ENCODE measurements at places on chromosomes 7 and 10.

GRCh38 chr7:111710839-111711380 is 148.6 kb upstream of the IMMP2L start:
- DNase-seq: no peak

DNA sequence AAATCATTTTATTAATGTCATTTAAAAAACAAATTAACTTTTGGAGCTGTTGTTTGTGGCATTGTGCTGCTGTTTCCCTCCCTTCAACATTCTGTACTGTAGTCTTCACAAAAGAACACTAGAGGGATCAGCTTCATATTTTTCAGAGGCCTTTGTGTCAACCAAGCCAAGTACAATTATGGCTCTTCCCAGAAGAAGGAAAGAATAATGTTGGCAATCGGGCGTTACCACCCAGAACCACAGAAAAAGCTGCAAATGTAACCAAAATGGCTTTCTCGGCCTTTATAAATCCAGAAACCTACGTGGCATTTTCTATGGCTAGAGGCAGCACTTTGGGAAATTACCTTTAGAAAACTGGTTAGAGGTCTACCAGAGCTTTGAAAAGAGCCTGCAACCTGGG is 98.8 kb upstream of the COL1A2 start:
- no peak for DNase-seq

DNA sequence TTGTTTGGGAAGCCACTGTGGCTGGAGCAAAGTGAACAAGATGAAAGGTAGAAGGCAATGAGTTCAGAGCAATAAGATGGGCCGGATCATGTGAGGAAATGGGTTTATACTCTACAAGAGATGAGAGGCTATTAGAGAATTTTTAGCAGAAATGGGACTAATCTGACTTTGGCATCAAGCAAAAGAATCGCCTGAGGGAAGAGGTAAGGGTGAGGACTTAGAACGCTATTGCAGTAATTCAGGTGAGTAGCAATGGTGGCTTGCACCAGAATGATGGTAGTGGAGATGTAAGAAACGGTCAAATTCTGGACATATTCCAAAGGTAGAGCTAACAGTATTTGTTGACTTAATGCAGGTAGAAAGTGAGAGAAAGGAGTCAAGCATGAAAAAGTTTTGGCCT is 29.5 kb upstream of the AKAP9 start:
- no peak for DNase-seq

GRCh38 chr10:98041352-98042043 is 11.1 kb upstream of the CRTAC1 start:
- DNase-seq: peak; percentile 13

GRCh38 chr7:5354460-5355232 is 69.0 kb downstream of the TNRC18 start:
- DNase-seq: no peak

DNA sequence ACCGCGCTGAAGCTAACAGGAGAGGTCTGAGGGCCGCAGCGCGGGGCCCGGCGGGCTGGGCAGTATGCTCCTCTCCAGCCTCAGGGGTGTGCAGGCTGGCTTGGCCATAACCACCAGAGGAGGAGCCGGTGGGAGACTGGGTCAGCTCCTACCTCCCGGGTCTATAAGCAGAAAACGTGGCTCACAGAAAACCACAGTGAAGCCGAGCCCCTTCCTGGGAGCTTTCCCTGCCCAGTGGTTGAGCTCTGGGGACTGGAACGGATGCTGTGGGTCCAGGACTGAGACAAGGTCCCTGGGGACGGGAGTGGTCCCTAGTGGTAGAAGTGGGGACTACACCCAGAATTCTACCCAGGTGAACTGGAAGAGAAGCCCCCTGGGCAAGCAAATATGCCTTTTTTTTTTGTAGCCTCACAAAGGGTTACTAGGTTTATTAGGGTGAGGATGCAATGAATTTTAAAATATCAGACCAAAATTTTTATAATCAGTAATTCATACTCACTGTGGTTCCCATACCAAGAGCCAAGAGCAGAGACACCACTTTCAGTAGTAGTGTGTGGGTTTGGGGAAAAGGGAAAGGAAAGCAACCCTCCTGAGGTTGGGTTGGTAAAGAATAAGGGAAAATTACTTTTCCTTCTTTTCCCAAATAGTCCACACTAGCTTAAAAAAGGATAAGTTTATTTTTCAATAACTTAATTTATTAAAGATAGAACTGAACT is 67.9 kb upstream of the PRKCQ start:
- DNase-seq: peak; percentile 42

DNA sequence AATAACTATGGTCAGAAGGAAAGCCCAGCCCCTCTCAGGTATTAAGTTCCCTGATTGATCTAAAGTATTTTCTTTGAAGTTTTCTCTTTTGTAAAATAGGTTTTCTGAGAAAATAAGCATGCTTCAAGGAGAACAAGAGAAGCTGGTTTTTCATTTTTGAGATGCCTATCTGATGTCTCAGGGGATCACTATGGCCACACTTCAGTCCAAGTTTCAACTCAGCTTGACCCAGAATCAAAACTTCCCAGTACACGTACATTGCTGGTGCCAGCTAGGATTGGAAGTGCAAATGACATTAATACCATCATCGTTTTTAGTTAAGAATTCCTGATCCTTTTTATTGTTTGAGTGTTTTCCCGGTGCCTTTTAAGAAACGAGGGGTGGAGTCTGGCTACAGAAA is 7.2 kb downstream of the ITIH5 start:
- no peak for DNase-seq

DNA sequence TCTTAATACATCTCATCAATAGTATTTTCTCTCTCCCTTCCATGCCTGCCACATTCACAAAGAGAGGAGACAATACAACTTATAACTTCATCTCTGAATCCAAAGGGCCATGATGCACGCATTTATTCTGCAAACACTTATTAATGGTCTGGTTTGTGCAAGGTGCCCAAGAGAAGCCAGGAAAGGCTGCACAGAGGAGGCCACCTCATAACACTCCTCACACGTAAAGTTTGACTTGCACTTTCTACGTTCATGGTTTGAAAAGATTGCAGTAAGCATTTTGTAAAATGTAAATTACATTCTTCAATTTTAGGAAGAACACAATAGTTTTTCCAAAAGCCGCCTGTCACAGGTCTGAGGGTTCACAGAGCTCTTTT is 1.2 kb upstream of the PALS2 start:
- no peak for DNase-seq

DNA sequence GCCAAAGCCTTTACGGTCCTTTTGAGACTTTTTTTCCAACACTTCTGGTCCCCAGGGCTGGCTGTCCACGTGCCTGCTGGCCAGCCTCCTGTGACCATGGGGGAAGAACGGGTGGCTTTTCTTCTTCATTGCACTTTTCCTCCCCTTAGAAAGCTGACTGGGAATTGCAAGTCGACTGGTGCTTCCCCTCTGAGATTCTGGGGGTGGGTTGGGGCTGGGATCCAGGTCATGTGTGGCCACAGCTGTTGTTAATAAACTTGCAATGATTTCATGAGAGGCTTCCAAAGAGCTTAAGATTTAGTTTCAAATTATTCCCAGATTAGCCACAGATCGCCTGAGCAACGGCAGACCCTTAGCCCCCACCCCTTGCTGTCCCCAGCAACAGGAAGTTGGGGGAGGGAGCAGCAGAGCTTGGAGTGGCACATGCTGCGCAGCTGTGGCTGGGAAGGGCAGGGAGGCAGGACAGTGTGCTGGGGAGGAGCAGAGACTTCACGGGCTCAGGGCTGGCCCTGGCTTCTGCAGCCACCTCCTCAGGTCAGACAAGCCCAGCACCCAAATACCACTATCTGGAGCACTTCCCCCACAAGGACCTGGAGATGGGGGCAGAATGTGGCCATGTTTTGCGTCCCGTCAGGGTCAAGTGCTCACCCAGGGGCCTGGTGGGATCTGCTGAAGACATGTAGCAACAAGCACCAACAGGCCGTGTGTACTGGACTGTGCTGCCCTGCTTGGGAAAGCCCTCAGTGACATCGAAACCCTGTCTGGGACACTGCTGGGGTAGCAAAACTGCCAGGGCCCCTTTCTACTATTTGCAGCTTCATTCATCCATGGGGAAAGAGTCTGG is 147.1 kb downstream of the RNF216 start:
- no peak for DNase-seq

- DNase-seq: no peak
These were observed 76.2 kb downstream of the SFMBT2 start for GRCh38 chr10:7334642-7334964.

- DNase-seq: no peak
These were observed 18.4 kb downstream of the VSTM4 start for GRCh38 chr10:49096890-49097445.

DNA sequence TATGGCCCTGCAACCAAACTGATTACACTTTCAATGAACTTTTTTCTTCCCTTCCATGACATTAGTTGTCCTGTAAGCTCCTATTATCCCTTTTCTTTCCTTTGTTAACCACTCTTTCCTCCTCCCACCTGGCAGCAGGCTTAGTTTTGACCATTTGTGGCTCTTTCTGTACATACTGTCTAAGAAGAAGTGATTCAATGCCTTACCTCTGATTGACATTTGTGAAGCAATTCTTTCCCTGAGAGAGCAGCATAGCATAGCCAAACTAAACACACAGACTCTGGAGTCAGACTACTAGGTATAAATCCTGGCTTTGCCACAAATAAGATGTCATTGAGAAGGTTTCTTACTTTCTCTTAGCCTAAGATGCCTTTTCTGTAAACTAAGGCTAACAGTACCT is 48.9 kb downstream of the AHR start:
- no peak for DNase-seq

GRCh38 chr10:98403812-98404504 is 11.0 kb downstream of the PYROXD2 start:
- DNase-seq: no peak

GRCh38 chr7:3455806-3456595 is 154.9 kb downstream of the SDK1 start:
- no peak for DNase-seq

DNA sequence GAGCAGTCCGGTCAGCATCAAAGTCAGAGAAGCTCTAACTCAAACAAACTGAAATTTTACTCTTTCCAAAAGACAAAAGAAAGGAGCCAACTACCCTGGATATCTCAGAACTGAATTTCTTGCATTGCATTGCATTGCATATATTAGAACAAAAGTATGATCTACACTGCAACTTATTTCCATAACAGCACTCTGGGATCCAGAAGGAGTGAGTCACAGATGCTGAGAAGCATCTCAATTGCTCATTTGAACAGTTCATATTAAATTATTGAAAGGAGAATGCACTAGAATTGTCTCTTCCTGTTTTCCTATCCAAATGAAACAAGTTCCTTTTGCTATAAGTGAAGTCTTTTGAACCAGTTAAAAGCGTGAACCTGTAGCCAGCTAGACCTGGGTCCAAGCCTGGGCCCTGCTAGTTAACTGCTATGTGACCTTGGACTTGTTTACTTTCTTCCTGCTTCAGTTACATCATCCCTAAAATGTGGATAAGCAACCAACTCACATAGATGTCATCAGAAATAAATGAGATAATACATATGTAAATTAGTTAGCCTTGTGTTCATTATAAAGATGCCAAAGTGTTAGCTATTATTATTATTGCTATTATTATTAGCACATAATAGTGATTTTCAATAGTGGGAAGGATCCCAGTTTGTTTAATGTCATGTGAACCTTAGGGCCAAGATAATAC is 184.1 kb downstream of the CREB5 start:
- no peak for DNase-seq

- DNase-seq: no peak
These were observed 558.7 kb downstream of the PTPRN2 start for GRCh38 chr7:158028971-158029370.

Measured in effector CD8-positive, alpha-beta T cell (primary cell).